ENCODE measurements at places on chromosomes 5 and 9.
A peak's percentile ranks its signal among the peaks of the same experiment; 100 is the strongest.

DNA sequence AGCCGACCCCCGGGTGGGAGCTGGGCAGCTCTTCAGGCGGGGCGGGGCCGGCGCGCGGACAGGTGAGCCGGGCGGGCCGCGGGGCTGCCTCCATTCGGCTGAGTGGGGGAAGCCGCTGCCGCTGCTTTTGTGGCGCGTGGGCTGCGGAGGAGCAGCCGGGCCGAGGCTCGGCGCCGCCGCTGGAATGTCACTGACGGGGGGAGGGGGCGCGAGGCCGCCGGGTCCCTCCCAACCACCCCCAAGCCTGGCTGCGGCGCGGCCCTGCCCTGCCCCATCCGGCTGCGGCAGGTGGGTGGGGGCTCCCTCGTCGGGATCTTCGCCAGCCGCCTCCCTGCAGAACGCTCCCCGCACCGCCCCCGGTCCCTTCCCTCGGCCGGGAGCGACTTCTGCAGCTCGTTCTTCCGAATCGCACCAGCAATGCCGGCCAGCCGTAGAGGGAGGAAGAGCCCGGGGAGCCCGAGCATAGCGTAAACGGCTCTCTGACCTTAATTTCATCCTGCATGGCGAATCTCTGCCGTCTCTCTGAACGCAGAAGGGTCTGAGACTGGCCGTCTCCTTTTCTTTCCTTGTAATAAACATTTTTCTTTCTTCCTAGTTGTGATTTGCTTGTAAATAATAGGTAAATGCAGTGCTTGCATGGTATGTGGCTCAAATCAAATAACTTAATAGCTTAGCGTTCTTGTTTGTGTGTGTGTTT is 505 bp downstream of the SPTAN1 start:
- peak; percentile 47 for DNase-seq

- peak; percentile 46 for DNase-seq
Observed at GRCh38 chr9:136546697-136547501, 1.1 kb upstream of the NOTCH1 start.

DNA sequence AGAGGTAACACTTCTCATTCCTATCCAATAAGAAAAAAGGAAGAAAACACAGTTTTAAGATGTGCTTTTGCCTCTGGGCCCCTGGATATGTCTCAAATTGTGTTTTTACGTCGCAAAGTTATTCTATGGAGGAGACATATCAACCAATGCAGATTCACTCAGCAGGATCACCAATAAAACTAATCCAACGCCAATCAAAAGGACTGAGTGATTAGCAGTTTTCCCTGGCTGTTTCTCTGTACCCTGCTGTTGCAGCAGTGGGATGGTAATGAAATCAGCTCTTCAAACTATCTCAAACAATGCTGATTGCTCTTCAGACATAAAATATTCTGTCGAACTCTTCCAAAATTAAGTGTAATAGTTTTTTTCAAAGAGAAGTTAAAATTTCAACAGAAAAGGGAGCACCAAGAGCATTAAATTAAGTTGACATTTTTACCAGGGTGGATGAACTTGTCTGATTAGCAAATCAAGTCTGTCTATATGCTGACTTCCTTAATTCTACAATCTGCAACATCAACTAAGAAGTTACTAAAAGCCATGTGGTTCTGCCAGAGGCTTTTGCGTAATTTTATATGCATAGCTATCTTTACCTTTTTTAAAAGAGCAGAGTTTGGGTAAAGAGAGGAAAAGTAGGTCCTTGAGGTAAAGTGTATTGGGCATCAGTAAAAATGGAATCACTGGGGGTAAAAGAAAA is 9.7 kb upstream of the HK3 start:
- DNase-seq = no peak

DNA sequence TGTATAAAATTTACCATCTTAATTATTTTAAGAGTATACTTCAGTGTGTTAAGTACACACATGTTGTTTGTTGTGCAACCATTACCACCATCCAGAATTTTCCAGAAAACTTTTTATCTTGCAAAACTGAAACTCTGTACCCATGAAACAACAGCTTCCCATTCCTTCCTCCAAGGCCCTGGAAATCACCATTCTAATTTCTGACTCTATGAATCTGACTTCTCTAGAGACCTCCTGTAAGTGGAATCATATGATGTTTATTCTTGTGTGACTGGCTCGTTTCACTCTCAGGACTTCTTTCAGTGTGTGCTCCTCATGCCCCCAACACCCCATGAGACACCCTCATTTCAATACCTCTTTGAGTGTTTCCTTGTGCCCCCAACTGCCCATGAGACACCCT is 60.4 kb upstream of the COL15A1 start:
- no peak for DNase-seq

DNA sequence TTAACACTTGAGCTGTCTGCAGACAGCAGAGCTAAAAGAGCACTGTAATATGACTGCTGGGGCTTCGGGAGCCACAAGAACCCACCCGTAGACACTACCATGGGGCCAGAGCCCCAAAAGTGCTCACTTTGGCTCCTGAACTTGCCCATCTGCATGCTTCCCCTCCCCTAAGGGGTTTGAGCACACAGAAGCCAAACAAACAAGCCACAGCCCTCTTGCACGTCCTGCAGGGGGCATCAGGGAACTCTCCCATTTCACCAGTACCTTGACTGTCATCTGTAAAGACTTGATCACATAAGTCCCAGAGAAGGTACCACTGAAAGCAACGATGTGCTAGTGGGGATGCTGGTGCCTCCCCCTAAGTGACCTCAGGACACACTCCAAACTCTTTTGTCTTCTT is 681.8 kb downstream of the SEMA5A start:
- no peak for DNase-seq

DNA sequence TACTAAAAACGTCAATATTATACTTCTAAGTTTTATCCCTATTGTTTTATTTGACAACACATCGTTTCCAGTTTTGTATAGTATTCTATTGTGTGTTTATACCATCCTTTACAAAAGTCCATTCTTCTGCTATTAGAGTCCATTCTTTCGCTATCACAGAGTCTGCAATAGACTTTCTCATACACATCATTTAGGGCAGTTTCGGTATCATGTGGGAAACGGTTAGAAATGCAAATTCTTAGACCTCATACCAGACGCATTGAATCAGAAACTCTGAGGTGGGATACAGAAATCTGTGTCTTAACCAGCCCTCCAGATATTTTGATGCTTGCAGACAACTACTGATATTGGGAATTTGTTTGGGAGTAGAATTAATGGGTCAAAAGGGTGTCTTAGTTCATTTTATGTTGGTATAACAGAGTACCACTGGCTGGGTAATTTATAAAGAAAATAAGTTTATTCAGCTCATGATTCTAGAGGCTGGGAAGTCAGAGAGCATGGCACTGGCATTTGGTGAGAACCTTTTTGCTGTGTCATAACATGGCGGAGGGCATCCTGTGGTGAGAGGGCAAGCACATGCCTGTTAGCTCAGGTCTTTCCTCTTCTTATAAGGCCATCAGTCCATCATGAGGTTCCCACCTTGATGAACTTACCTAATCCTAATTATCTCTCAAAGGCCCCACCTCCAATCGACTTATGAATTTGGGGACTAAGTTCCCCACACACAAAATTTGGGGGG is 21.1 kb downstream of the CARTPT start:
- no peak for DNase-seq

Data from stimulated activated CD4-positive, alpha-beta T cell treated with anti-CD3 and anti-CD28 coated beads, Interleukin-4, amount 100 ng/mL, for 48 hours (primary cell).